ENCODE measurements at places on chromosomes 2 and 18.

DNA sequence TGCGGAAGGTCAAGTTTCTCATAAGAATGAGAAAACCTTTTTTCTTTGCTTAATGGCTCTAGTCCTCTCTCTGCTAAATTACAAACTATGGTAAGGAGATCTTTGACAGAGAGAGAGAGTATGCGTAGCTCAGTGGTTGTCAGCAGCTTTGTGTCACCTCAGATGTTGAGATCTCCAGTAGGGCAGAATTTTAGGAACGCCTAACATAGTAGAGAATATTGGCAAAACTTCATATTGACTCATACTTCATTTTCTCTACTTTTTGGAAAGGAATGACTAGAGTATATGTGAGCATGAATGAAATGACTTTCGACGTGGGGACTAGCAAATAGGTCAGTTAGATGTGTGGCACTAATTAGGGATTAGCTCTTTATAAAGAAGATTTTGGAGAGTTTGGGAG lies 64.0 kb downstream of the WDR7 start:
- no peak for DNase-seq

- DNase-seq = no peak
These were observed 14.9 kb upstream of the GALR1 start for GRCh38 chr18:77234504-77235365.

- no peak for DNase-seq
These were observed 138.4 kb upstream of the ALPP start for GRCh38 chr2:232239951-232240681.

GRCh38 chr2:64477979-64478378 lies 24.0 kb downstream of the LGALSL start:
- no peak for DNase-seq

DNA sequence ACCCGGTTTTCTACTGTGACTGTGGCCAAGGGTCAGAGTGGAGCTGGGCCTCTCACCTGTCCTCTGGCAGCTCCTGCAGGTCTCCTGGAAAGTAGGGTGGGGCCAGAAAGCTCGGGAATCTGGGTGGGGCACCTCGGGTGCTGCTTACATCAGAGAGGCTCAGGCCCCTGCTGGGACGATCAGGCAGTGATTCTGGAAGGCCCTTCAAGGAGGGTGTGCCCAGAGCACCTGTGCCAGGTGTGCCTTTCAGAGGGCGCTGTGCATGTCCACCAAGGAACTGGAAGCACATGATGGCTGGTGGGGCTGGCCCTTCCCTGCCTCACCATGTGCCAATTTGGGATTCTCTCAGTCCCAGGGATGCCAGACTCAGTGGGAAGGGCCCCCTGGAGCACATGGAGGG lies 44.0 kb downstream of the ATP6V1C2 start:
- DNase-seq = no peak

- DNase-seq = no peak
These were observed 44.7 kb downstream of the ATF2 start for GRCh38 chr2:175123254-175123653.

- no peak for DNase-seq
These were observed 4.2 kb upstream of the HOXD13 start for GRCh38 chr2:176088048-176088936.

DNA sequence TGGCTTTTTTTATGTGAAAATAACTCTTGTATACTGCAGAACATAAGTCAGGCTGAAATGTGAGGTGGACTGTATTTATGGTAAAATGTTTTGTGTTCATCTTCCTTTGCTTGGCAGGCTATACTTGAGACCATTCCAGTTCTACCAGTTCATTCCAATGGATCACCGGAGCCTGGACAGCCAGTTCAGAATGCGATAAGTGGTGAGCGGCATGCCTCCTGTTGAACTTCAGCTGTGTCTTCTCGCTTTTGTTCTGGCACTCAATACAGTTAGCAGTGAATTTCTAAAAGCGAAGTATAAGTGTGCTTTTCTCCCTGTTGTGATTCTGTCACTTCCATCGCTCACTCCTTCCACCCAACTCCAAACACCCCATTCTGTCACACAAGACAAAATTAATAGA lies 138.5 kb downstream of the ARHGAP28 start:
- no peak for DNase-seq

DNA sequence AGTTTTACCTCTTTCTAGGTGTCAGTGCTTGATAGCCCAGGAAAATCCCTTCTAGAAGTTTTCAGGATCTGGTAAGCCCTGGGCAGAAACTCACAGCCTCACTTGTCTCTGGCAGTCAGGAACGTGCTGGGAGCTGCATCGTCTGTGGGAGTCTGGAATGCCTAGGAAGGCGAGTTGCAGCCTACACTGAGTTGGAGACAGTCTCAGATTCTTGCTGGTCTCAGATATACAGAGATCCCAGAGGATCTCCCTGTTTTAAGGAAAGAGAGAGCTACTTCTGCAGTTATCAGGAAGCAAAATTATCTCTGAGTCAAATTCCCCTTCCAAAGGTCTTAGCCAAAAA lies 104.4 kb upstream of the CDC42EP3 start:
- no peak for DNase-seq

- DNase-seq = no peak
These were observed 131.5 kb upstream of the SERTAD2 start for GRCh38 chr2:64785245-64785644.

- DNase-seq = no peak
These were observed 218.7 kb downstream of the SLC4A10 start for GRCh38 chr2:161842736-161843433.

- DNase-seq = no peak
These were observed 108.7 kb upstream of the HDAC4 start for GRCh38 chr2:239509373-239510143.

GRCh38 chr2:150469706-150470274 lies 17.7 kb downstream of the RND3 start:
- no peak for DNase-seq

DNA sequence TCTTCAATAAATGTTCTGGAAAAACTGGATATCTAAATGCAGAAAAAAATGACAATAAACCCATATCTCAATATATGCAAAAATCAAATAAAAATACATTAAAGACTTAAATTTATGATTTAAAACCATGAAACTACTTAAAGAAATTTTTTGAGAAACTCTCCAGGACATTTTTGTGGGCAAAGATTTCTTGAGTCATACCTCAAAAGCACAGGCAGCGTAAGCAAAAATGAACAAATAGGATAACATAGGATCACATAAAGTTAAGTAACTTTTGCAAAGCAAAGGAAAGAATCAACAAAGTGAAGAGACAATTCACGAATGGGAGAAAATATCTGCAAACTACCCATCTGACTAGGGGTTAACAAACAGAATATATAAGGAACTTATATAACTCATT lies 1545.5 kb downstream of the SUCLG1 start:
- no peak for DNase-seq

DNA sequence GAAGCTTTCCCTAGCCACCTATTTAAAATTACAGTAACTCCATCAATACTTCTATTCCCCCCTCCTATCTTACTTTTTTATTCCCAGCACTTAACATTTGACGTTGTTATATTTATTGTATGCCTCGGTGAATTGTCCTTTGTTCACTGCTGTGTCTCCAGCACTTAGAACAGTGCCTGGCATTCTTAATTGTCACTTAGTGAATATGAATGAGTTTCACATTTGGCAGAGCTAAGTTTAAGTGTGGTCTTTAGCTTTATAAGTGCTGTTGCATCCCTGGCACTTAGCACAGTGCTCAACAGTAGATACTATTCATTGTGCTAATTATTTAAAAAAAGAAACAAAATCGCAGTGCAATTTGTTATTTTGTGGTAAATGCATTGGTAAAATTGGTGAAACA lies 1.7 kb downstream of the RMP24 start:
- DNase-seq = no peak

GRCh38 chr18:43534511-43534910 lies 257.2 kb upstream of the SYT4 start:
- DNase-seq = no peak

GRCh38 chr2:120939595-120940318 lies 204.1 kb downstream of the GLI2 start:
- no peak for DNase-seq

GRCh38 chr2:151979694-151980093 lies 119.2 kb downstream of the CACNB4 start:
- DNase-seq = no peak

GRCh38 chr18:58532298-58532697 lies 96.6 kb downstream of the ALPK2 start:
- no peak for DNase-seq

DNA sequence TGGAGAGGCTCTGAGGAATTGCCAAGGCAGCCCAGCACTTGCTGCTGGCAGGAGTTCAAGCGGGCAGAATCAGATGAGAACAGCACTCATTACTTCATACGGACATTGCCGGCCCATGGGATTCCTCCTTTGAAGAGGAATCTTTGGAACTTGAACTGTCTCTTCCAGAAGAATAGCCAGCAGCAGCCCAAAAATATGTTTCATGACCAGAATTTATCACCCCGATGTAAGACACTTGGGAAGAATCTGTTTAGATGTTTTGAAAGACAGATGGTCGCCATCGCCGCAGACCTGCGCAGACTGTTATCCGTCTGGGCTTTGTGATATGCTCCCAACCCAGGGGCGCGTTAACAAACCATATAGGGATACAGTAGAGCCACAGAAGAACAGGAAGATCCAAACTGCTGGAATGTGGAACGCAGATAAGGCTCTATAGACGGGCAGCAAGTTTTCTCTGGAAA lies 3.7 kb upstream of the ADI1 start:
- DNase-seq = no peak

GRCh38 chr2:160324161-160324800 lies 124.2 kb upstream of the ITGB6 start:
- DNase-seq = no peak

DNA sequence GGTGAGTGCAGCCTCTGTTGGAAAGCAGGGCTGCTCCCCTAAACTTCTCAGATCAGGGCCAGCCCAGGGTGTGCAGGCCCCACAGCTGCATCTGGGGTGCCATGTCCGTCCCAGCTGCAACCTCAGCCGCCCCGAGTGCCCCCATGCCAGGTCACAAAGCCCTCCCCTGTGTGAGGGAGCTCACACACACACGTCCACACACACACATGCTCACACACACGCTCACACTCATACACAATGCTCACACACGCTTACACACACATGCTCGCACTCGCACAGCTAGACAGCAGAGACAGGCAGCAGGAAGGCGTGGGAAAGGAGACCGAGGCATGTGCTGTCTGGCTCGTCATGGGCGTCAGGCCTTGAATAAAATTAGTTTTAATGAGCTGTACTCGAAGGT lies 55.4 kb downstream of the ADI1 start:
- DNase-seq = no peak

DNA sequence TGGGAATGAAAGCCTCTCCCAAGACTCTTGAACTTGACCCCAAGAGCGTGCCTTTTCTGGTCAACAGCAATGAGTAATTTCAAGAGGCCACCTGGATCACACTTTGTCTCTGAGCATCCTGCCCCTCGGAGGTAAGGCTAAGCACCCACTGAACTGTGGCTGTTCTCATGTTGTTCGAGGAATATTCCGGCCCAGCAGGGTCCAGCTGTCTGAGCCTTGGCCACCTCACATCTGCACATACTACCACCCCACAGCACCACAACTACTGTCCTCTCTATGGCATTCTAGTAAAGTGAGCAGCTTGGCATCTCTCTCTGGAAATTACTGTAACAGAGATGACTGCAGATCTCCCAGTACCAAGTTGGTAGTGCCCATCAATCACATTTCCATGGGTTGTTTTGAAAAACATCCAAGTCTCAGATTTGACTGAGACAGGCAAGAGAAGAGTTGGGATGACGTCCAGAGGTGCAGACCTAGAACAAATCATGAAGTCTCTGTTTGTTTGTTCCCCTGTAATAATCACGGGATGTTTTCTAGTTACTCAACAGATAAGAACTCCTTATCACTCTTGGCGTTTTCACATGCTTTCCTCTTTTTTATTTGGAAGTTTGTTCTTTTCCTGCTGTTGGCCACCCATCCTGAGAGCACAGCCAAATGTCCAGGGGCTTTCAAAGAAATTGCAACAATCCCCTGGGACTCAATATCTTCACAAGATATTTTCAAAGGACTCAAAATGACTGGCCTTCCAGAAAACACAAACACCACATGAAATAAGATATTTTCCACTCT lies 336.0 kb upstream of the TNP1 start:
- no peak for DNase-seq

- DNase-seq = no peak
These were observed 821 bp upstream of the EPHA4 start for GRCh38 chr2:221572821-221573429.

DNA sequence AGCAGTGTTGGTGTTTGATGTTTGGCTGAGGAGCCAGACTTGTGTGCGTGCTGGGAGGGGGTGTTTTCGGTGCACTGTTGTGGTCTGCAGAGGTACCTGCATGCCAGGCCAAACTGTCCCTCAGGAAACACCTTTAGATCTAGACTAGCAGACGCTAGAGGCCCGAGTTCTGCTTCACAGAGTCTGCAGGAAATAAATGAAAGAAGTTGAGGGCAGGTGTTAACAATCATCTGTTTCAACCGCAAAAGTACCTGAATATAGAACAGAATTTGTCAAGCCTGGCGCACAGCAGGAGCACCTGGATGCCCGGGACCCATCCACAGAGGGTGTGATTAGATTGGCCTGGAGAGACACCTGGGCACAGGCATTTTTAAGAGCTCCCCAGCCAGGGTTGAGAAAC lies 40.5 kb upstream of the REL start:
- no peak for DNase-seq

DNA sequence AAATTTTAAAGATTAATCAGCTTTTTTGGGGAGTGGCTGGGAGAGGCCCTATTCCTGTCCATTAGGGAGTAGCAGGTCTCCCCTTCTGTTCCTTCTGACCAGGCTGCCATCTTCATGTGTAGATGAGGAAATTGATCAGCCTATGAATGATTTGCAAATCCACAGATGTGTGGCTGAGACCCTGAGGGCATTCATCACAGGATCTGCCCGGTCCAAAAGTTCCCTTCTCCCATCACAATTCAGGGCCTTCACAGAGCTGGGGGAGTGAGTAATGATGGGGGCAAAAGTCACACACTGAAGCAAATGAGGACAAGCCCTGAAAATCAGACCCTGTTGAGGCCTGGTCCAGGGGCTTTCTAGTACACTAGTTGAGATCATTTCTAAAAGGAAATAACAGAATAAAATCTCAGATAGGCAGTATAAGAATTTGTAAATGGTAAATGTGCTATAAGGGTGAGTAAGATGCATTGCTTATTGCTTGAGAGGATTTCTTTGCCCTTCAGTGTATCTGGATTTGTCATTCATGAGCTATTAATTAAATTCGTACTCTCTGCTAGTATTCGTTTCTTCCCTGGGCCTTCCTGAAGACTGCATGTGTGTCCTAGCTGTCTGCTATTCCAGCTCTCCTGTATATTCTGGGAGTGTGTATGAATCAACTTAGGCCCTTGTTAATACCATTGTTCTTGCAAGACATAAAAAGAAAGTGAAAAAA lies 53.2 kb downstream of the SETBP1 start:
- DNase-seq = no peak

GRCh38 chr18:42374961-42375360 lies 419.9 kb downstream of the PIK3C3 start:
- no peak for DNase-seq

GRCh38 chr18:60180671-60181070 lies 191.9 kb downstream of the MC4R start:
- DNase-seq = no peak
